Stimulated activated CD4-positive, alpha-beta T cell treated with anti-CD3 and anti-CD28 coated beads, Interleukin-2, amount 100 ng/mL, for 48 hours (primary cell): ENCODE measurements at places on chromosomes 6 and 20.

- no peak for DNase-seq
Measured at GRCh38 chr20:2754424-2754823, 46.0 kb downstream of the CPXM1 start.

- DNase-seq: no peak
Measured at GRCh38 chr6:44166591-44167184, 8.1 kb downstream of the CAPN11 start.

DNA sequence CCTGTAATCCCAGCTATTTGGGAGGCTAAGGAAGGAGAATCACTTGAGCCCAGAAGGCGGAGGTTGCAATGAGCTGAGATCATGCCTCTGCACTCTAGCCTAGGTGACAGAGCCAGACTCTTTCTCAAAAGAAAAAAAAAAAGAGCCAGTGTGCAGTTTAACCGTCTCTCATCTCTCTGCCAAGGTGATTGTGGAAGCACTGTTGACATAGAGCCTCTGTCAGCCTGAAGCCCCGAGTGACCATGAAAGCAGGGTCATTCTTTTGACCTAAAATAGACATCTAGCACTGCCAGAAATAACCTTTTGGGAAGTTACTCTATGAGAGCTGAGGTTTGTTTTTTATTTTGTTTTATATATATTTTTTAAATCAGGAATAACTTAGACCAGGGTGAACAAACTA is 7.4 kb downstream of the DEFB127 start:
- no peak for DNase-seq

DNA sequence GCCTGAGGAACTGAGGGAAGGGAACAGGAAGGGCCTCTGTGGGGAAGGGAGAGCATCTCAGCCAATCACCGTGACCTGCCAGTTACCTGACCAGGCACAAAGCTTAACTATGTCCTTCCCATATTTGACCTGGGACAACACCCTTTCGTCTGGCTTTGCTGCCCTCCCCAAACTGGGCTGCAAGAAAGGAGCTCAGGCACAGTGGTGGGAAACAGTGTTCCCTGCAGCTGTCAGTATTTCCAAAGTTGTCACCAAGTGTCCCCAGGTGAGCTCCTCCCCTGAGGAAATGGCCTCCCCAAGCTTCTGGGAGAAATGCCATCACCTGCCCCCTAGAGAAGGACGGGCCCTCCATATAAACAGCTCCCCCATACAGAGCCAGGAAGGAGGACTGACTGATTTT is 17.9 kb downstream of the NCR2 start:
- no peak for DNase-seq

DNA sequence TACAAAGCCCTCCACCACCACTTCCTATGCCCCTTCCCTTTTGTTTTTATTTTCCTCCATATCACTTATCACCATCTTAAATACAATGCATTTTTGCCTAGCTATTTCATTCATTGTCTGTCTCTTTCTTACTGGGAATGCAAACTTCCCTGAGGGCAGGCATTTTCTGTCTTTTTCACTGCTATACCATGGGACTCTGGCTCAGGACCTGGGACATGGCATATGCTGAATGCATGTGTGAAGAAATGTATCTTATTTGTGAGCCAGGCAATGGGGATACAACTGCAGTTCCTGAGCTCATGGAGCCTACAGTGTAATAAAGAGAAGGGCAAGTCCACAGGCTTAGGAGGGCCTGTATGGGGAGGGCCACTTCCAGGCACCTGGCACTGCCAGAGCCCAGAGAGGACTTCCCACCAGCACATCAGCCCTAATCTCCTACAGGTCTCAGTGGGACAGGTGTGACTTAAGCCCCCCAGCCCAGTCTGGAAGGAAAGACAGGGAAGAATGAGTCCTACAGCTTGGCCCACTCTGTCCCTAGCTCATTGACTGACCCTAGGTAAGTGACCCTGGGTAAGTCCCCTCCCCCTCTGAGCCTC is 43.2 kb downstream of the TFEB start:
- DNase-seq: no peak

GRCh38 chr20:23371496-23371895 is 9.5 kb downstream of the GZF1 start:
- DNase-seq: no peak

DNA sequence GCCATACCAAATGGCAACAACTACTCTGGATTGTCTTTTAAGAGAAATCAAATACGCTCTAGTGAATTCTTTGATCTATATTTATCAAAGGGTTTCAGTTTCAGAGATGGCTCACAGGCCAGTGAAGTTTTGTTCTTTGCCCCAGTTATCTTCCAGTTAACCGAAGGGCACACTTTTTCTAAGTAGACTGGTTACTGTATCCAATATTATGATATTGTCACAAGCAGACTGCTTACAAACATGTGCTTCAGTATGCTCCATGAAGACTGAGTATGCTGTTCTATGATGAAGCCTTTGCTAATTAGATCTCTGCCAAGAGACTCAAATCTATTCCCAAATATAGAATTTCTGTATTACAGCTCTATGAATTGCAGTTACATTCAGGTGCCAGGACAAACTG is 181.1 kb downstream of the REV3L start:
- no peak for DNase-seq

DNA sequence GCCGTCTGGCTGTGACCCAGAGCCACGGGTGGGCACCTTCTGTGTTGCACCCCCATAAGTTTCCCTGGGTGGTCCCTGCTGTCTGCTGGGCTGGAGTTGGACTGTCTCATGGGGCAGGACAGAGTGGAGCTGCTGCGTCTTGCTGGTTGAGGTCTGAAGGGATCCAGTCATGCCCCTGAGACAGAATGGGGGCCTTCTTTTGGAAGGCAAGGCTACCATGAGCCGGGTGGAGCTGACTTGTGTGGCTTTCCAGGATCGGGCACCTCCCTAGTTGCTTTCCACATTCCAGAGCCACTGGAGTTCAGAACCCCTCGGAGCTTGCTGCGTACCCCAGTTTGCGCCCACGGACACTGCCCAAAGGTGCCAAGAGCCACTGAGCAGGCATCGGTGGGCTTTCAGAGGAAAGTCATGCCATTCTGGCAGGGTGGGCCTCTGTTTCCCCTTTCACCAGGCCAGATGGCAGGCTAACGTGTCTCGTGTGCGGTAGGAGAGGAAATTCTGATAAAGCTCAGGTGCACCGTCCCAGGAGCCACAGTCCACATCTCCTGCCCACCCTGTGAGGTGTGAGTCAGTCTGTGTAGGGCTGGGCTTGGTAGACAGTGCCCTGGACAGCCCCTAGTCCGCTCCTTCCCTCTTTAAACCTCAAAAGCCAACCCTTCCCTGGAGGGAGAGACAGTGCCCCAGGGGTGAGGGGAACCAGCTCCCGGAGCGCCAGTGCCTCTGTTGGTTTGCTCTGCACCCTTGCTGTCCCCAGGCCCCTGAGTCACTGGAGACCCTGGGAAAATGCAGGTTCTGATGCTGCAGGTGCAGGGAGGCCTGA is 125.3 kb downstream of the SYCP2 start:
- no peak for DNase-seq

- no peak for DNase-seq
Measured at GRCh38 chr20:46647469-46647868, 3.8 kb downstream of the SLC13A3 start.

DNA sequence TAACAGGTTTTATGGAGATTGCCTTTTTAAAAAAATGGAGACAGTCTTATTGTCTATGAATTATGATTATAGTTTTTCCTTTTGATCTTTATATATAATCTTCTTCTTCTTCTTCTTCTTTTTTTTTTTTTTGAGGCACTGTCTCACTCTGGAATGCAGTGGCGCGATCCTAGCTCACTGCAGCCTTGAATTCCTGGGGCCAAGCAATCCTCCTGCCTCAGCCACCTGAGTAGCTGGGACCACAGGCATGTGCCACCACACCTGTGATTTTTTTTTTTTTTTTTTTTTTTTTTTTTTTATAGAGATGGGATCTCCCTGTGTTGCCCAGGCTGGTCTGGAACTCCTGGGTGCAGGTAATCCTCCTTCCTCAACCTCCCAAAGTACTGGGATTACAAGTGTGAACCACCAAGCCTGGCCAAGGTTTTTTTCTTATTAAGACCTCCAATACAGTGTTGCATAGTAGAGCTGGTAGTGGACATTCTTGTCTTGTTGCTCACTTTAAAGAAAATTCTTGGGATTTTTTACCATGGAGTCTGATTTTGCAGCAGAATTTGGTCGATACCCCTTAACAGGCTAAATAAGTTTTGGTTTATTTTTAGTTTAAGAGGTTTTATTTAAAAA is 46.5 kb downstream of the STK4 start:
- DNase-seq: no peak

DNA sequence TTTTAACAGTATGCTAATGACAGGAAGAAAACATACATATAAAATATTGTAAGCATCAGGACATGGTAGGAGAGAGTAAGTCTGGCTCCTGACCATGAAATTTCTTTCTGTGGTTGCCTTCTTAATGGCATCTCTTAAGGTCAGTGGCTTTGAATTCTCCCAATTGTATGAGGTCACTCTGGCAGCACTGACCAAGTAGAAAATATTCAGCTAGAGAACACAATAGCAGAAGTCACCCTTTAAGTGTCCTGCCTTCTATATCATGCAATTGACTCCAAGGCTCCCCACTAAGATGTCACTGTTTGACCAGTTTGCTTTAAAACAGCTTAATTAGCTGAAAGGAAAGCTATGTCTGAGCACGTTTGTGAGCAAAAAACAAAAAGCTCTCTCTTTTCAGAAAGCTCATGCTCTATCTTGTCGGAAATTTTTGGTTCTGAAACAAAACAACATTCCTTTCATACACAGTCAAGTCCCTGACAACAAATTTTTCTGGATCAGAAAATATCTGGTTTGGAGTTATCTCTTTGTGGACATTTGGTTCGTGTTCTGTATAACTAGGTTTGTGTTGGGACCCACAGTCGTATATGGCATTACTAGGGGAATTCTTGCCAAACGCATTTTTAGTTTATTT is 120.9 kb upstream of the IFNGR1 start:
- no peak for DNase-seq
